Transverse colon (tissue), 4 donors: ENCODE measurements at places on chromosomes 4 and X. TPM values are rescaled to one million over a fixed set of nuclear protein-coding genes. Genes with fewer than 3 reads are reported as not detected.

Gene TADA2B
- 30.3 TPM for total RNA-seq

DNA sequence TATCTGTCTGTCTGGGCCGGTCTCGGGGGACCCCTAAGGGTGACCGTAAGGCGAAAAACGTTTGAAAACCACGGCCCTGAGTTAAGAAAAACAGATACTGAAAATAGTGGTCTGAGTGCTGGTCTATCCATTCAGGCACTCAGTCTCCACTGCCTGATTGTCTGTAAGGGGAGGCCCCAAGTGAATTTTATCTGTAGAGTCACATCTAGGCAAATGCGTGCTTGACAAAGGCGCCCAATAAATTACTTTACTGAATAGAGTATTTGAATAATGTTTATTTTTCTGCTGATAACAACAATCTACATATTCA, 465 bp downstream of the HNRNPH2 start:
- no peak for DNase-seq

- no peak for DNase-seq
Observed at GRCh38 chr4:182831376-182831775, 85.8 kb downstream of the DCTD start.

DNA sequence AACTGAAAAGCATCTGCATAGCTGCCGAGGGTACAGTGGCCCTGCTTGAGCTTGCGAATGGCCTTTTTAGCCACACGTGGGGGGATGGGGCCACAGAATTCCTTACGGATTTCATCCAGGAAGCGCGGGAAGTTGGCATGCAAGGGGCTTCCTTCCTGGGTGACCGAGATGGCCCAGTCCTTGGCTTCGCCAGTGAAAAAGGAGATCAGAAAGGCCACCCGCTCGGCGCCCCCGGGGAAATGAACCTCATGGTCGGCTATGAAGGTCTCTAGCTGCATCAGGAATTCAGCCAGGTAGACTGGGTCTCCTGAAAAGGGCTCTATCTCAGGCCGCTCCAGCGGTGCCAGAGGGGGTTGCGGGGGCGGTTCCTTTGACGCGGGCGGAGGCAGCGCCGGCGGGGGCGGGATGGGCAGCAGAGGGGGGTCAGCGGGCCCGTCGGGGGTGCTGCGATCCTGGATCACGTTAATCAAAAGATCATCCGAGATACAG, 909 bp downstream of the RTL5 start:
- DNase-seq, result no peak

Gene ADH7
- total RNA-seq, result not detected

DNA sequence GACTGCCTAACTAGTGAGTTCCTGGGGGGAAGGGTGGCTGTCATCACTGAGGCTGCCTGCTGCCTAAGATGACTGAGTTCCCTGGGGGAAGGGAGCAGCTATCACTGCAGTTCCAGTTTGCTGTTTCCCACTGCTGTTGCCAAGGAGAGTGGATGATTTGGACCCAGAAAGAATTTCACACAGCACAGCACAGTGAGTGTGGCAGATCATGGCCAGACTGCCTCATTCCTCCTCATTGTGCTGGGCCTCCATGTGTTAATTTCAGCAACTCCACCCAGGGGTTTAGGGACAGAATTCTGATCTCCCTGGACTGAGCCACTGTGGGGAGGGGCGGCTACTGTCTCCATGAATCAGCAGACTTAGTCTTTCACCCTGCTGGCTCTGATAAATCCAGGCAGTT, 125.0 kb downstream of the TEX13C start:
- no peak for DNase-seq

DNA sequence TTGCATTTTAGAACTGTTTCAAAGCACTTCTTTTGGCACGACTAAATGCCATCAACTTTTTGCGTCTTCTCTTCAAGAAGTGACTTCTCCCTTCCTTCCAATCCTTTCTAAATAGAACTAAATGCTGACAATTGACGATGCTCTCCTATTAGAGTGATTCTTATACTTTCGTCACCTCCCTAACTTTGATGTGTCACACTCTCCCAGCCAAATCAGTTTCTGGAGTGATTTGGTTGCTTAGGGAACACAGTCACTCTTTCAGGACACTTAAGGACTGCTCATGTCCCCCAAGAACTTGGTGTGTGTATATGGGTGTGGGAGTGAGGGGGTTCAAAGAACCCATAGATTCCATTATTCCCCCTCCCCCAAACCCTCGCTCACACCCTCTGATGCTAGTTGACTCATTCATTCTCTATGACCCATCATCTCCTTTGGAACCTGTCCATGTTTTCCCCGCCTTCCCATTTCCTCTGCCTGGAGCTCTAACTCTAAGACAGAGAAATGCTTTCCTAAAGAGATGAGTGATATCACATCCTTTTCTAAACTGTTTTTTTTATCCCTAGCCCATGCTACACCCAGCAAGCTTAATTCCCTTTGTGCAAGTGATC, 26.8 kb upstream of the AREG start:
- DNase-seq, result no peak

Gene MAGEA11
- total RNA-seq, result not detected

DNA sequence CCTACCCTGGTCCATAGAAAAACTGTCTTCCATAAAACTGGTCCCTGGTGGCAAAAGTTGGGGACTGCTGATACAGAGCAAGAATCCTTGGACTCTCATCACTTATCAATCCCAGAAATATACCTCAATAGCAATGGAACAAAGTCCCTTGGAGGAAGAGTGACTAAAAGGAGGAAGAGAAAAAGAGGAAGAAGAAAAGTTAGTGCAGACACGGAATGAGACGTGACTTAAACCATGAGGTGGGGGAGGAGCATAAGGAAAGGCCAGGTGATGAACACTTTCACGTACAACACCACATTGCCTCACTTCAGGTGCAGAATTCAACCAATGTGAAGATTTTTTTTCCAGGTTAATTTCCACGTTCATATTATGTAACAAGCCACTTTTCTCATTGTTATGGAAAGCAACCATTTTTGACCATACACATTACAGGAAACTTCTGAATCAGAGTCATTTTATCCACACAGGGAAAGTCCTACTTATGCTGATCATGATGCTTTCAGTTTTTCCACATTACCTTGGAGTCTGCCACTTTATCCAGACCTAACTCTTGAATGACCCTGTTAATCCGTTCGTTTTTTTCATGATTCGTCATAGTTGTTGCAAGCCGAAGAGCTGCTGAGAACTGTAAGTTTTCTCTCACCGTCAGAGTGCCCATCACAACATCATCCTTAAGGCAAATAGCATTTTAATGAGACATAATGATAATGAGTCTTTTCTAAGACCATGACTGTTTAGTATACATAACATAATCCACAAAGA, 27.7 kb downstream of the ABCG2 start:
- no peak for DNase-seq

GRCh38 chr4:186676531-186677161, 47.0 kb downstream of the FAT1 start:
- no peak for DNase-seq

GRCh38 chr4:88736264-88736663, 38.6 kb upstream of the NAP1L5 start:
- DNase-seq, result no peak

- DNase-seq, result no peak
Observed at GRCh38 chrX:40247848-40248622, 150.3 kb upstream of the BCOR start.

DNA sequence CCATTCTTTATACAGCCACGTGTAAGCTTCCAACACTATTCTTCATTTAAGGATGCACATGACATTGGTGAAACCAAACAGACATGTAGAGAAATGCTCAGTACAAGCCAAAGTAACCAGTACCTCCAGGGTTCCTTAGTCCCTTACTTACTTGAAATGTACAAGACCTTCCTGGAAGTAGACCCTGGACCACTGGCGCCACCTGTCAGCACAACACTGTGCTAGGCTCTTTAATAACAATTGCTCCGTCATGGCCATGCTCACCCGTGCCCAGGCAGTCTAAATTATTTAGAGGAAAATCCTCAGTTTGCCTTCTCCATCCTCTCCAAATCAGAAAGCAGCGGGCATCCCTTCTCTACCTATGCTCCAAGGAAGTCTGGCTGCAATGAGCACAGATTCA, 52.7 kb downstream of the ADGRA3 start:
- DNase-seq, result no peak

Gene MAGEB6B
- total RNA-seq, result not detected
